ENCODE measurements at places on chromosomes 3 and 15.

DNA sequence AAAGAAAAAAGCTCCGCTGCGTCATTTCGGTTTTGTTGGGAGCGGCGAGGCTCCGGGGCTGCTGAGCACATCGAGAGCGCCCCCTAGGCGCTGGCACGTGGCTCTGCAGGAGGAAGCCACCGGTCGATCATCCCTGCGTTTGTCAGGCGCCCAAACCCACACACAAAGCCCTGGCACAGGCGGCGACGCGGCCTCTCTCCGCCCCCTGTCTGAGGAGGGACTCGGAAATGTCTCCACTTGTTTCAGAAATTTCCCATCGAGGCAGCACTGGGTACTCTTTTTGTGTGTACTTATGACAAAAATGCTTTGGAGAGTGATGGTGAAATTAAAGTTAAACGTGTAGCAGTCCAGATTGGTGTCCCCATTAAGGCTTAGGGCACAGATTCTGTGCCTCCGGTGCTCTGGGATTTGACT lies 407.3 kb upstream of the ONECUT1 start:
- DNase-seq, result peak; percentile 23

DNA sequence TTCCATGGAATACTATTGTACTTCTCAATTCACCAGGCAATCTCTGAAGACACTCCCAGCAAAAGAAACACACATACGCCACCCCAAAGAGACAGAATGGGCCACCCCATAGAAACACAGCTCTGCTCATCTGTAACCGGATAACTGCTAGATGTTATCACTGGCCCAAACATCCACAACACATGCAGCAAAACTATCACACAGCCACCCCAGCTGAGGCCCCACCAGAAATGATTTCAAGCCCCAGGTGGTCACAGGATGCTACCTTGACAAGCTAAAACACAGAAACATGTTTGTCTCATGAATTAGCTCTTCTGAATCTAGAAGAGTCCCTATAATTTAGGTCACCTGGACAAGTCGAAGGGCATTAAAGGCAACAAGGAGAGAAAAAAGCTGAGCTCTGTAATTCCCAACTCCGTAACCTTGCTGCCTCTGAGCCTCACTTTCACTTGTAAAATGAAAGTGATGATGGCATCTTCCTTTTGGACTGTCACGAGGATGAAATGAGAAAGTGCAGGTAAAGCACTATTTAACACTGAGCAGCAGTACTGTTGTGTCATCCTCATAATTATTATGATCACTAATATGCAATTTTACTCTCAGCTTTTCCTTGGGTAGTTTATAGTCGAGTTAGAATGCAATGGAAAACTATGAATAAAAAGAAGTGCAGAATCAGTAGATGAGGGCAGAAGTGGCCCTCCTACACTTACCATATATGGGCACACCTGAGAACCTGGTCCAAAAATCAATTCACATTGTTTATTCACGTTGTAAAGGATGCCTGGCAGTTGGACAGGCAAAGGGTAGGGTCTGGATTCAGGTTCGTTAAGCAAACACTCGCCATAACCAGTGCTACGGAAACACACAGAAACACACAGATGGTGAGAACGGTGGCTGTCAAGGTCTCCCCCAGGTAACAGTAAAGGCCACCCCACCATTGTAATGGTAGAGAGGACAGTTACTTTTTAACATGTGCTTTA lies 38.6 kb downstream of the ADAMTS9 start:
- no peak for DNase-seq

DNA sequence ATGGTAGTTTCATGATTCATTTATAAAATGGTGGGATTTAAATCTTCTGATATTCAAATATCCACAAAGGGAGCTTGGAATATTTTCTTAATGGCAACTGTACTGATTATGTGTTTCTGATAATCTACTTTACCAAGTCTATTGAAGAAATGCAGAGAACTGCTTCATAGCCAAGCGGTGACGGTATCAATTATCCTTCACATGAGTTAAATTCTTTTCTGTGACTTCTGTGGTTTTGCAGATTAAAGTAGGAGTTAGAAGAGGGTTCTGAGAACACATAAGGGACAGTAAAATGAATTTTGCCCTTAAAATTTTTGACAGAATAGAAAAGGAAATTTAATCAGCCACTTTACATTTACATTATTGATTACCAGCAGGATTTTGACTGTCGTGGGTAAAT lies 563.2 kb downstream of the GBE1 start:
- DNase-seq, result no peak

GRCh38 chr3:157064402-157064801 lies 95.5 kb downstream of the CCNL1 start:
- DNase-seq, result no peak

GRCh38 chr15:73457334-73457733 lies 14.4 kb downstream of the REC114 start:
- DNase-seq, result no peak

DNA sequence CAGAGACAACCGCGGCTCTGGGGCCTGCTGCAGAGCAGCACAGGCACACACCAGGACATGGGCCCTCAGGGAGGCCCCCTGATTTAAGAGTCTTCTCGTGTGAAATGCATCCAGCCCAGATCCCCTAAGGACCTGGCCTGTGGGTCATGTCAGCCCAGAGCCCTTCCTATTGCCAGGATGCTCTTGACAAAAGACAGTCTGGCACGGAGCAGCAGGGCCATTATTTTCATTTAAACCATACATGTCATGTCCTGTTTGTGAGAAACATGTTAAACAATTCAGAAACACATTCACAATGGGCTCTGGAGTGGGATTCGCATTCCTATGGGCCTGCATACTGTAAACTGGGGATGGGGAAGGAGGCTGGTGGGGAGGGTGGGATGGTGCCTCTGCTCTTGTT lies 367.4 kb upstream of the WNT5A start:
- no peak for DNase-seq
